CD14-positive monocyte (primary cell): ENCODE measurements at places on chromosomes 6 and 20. TPM values are rescaled to one million over a fixed set of nuclear protein-coding genes. Genes with fewer than 3 reads are reported as not detected.

Gene CFAP206
- polyA plus RNA-seq, result not detected in 2 replicates

- no peak for DNase-seq
Measured at GRCh38 chr6:52536424-52536916, 40.4 kb downstream of the TRAM2 start.

- peak; percentile 46 for DNase-seq
Measured at GRCh38 chr20:36084897-36085613, 69.5 kb upstream of the EPB41L1 start.

Gene GCNT2
- 4.4 and 10.0 TPM in 2 replicates for polyA plus RNA-seq

Gene TUBB1
- 2.4 TPM for polyA plus RNA-seq

GRCh38 chr6:140970485-140970884 is 1162.2 kb upstream of the GJE1 start:
- DNase-seq, result no peak

Gene GTF3C6
- 91.1 TPM for polyA plus RNA-seq

Gene PSMB8
- polyA plus RNA-seq, result 534 TPM

GRCh38 chr6:140276719-140277118 is 902.3 kb upstream of the CITED2 start:
- DNase-seq, result no peak

GRCh38 chr6:20312606-20313005 is 89.1 kb upstream of the E2F3 start:
- no peak for DNase-seq

Gene POU5F1
- polyA plus RNA-seq, result 0.20 and 0.39 TPM in 2 replicates
